ENCODE measurements at places on chromosomes 3 and 15. TPM values are rescaled to one million over a fixed set of nuclear protein-coding genes. Genes with fewer than 3 reads are reported as not detected.

HIGD2B gene
- under 0.01 TPM for total RNA-seq

GRCh38 chr3:57999417-58000115 is 8.7 kb upstream of the FLNB start:
- DNase-seq = peak; percentile 92

DNA sequence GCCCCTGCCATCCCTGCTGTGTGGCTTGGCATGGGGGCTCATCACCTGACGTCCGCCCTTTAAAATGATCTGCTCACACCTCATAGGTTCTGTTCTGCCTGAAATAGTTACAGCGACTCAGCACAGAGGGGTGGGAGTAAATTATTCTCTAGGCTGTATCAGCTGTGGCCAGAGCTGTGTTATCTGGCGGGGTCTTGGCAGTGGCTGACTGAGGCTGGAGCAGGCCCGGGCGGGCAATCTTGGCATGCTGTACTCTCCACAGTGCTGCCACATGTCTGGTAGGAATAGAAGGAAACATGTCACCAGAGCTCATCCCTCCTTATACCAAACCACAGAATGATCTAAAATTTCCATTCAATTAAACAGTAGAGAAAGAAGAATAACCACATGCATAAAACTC is 499.9 kb upstream of the LMCD1 start:
- DNase-seq = no peak

B3GALNT1 gene
- total RNA-seq = 8.7 TPM

PIERCE2 gene
- total RNA-seq = 0.87 TPM

GRCh38 chr15:70328679-70329115 is 231.0 kb upstream of the TLE3 start:
- DNase-seq = no peak

DNA sequence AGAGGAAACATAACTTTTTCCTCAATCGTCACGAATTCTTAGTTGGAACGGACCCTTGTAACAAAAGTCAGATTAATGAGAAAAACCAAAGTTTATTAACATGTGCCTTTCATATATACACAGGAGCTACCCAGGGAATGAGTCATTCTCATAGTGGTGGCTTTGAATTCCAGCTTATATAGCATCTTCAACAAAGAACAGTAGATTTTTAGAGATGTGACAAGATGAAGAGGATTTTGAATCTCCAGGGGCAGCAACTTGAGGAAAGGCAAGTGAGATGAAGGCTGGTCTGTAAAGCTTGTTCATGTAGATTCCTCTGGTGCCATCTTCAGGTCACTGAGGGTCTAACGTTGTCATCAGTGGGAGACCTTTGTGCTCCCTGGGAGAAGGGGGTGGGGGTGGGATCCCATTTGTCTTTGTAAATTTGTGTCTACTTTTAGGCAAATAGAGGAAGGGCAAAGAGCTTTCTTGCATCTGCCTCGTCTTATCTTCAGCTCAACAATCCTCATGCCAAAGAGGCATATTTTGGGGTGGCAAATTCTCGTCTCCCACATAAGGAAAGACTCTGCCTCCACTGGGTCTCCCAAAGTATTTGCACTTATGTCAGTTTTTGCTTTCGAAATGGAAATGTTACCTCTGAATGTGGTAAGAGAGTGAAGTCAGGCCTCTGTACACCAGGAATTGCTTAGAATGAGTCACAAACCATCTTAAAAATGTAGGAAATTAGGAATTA is 29.5 kb downstream of the CLEC3B start:
- no peak for DNase-seq

Data from lung microvascular endothelial cell (primary cell).